CD4-positive, alpha-beta T cell treated with Interleukin-15 for 1 hour (primary cell): ENCODE measurements at places on chromosomes 11 and 22.
A peak's percentile ranks its signal among the peaks of the same experiment; 100 is the strongest.

GRCh38 chr11:90344546-90344945 is 121.7 kb upstream of the CHORDC1 start:
- no peak for DNase-seq

GRCh38 chr22:35986088-35986487 is 42.5 kb downstream of the RBFOX2 start:
- no peak for DNase-seq

GRCh38 chr22:39448205-39449054 is 8.4 kb upstream of the MGAT3 start:
- DNase-seq = no peak

- DNase-seq = no peak
Measured at GRCh38 chr11:561148-562003, 606 bp downstream of the RASSF7 start.

GRCh38 chr22:19824212-19824925 is 30.3 kb downstream of the GNB1L start:
- DNase-seq = peak; percentile 10

DNA sequence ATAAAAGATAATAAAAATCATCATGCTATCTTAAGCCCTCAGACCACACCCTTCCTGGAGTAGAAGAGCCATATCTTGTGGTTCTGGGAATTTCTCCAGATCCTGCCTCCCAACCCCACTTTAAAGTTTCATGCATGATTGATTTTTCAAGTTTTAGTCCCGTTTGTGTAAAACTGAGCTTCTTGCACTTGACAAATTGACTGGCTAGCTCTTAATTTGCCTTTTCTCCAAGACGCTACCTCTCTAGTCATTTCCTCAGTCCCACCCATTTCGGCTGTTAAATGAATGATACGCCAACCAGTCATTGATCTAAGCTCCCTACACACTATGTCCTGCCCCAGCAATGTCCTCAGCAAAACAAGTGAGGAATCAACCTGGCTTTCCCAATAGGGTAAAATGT is 71.8 kb upstream of the TEAD1 start:
- no peak for DNase-seq

- DNase-seq = no peak
Measured at GRCh38 chr11:23727794-23728193, 769.1 kb upstream of the LUZP2 start.

DNA sequence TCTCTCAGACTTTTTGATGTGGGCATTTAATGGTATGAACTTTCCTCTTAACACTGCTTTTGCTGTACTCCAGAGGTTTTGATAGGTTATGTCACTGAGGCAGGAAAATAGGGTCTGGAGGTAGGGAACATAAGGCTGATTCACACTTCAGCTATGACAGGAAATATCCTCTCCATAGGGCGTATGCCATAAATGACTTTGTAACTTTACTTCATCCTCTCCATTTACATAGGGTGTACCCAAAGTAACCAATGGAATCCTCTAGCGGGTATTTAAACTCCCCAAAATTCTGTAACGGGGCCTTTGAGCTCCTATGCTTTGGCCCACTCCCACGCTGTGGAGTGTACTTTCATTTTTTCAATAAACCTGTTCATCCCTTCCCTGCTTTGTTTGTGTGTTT is 49.5 kb downstream of the OR2AT4 start:
- no peak for DNase-seq
